ENCODE measurements at places on chromosomes 5 and 9.

DNA sequence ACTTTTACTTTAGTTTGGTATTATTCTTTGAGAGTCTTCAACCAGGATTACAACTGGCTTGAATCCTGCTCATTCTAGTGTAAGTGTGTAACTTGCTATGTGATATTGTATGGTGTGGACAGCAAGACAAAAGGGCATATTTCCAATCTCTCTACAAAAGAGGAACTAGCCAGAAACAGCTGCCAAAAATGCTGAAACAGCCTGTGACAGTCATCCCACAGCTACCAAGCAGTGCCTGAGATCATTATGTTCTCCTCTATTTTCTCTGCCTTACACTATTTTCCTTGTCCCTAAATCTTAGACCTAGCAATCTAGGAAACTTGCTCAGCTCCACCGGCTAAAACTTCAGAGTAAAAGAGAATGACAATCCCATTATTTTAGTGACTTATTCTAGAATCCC lies 42.8 kb downstream of the WDR41 start:
- DNase-seq, result no peak

GRCh38 chr5:75513841-75514240 lies 2.1 kb downstream of the POLK start:
- no peak for DNase-seq

DNA sequence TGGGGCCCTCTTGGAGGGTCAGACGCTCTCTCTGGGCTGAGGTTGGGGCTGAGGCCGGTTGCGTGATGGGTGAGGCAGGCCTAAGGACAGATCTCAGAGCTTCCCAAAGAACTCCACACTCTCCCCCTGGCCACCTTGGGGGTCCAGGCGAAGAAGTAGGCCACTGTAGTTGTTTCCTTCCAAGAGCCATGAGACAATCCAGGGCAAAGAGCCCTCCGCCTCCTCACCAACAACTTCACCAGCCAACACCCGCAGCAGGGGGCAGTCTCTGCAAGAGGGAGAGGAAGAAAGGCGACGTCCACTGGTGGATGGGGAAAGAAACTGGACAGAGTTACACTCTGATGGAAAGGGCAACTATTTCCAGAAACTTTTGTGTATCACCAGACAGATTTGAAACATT lies 10.7 kb downstream of the SLC35A4 start:
- no peak for DNase-seq

- no peak for DNase-seq
These were observed 211.2 kb downstream of the GOLPH3 start for GRCh38 chr5:31962871-31963307.

GRCh38 chr5:128965011-128965637 lies at the start of gene SLC27A6:
Gene SLC27A6 (plus strand): TSS chr5:128965488. CDS start chr5:128966138, 650 bp downstream.
- DNase-seq, result no peak

- DNase-seq, result no peak
These were observed 169.2 kb downstream of the EDIL3 start for GRCh38 chr5:84215521-84215920.

All from activated CD4-positive, alpha-beta T cell treated with anti-CD3 and anti-CD28 coated beads, Interleukin-2, amount 50 U/mL, for 48 hours (primary cell).